Aorta (tissue), 5 donors: ENCODE measurements at places on chromosomes 2 and 18.

DNA sequence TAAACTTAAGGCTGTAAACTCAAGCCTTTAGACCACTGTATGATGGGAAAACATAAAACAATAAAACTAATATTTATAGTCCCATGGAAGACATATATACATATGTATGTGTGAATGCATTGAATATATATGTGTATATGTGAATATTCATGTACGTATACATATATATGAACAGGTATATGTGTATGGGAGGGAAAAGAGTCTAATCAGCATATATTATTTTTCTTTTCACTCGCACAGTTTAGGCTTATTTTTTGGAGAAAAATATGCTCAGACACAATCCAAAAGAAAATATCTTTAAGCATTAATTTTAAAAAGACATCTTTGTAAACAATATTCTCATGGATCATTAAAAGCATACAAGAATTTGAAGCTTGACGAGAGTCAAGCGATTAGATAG is 22.7 kb downstream of the COL4A4 start:
- no peak for DNase-seq

- DNase-seq, result no peak
Measured at GRCh38 chr2:188523919-188524318, 232.2 kb downstream of the GULP1 start.

DNA sequence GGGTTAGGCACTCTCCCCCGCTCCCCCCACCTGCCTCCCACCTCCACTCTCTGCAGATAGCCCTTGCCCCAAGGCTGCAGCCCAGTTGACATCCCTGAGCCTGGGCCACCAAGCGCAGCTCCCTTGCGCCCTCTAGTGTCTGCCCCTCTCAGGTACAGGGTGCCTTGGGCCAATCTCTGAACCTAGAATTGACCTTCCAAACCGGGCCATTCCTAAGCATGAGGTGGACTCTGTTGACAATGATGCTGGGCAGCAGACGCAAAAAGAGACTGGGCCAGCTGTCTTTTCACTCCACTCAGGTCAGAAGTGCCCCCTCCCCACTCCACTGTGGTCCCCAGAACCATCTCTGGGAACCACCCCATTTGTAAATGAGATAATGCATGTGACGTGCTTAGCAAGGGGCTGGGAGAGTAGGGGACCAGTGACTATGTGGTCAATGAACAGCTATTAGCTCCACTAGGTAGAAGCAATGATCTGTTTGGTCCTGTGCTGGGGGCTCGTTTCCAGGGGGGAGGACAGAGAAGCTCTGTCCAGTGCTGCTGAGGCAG is 43.3 kb upstream of the PLB1 start:
- DNase-seq, result peak; percentile 94

DNA sequence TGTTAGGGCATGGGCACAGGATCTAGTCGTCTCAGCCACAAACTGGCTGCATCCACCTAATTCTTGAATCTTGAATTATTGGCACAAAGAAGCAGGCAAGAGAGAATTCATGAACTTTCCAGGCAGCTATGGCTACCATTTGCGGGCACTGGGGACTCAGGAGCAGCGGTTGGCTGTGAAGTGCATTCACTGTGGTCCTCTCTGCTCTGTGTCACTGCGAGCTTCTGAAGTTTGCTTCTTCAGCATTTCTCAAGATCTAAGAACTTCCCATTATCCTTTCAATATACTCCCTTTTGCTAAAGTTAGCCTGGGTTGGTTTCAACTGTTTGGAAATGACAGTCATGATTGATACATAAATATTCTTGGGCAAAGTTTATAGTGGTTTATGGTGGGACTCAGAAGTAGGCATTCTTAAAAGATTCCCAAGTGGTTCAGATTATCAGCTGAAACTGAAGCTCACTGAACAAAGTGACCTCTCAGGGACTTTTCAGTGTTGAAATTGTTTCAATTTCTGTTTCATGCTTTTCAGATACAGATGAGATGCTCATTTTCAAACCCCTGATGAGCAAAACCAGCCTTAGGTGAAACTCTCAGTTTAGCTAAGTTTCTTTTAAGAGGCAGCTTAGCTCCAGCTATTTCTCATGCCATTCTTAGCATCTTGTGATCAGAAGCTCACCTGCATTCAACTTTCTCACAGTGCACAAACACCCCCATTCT is 1258.3 kb upstream of the GYPC start:
- no peak for DNase-seq

DNA sequence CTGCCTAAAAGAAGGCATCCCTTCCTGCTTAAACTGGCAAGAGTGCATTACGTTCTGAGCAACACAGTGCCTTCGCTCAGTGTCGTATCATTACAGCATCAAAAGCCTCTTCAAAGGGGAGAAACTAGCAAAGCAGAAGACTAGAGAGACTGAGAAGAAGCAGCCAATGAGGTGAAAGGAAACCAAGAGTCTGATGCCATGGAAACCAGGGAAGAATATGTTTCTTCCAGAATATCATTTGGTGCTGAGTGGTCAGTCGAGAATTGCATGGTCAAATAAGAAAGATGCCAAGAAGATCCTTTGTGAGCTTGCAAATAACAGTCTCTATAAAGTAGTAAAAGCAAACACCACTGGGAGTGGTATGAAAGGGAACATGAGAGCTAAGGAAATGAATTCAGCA is 312.1 kb upstream of the CHST9 start:
- no peak for DNase-seq

DNA sequence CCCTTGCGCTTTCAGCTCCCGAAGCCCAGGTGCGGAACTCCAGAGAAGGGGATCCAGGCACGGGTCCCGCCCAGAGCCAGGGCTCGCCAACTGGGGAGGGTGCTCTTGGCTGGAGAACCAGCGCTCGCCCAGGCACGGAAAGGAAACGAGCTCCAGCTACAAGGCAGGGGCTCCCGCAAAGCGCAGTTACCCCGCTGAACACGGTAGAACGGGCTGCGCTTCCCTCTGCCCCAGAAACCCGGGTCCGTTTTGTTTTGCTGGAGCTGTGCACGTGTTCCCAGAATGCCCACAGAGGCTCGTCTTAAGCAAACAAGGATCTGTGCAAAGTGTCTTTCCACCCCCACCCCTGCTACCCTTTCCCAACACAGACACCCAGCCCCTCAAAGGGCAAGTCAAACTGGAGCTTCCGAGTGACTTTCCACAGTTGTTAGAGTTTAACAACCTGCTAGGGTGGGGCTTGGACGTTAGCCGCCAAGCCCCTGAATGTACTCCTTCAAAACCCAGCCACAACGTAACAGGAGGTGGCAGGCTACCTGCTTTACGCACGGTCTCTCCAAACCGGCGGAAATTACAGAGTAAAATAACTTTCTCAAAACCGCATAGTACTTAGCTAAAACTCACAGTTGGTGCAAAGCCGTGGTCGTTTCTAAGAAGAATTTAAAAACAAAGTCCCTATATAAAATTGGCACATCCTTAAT is 775 bp downstream of the RNF125 start:
- peak; percentile 60 for DNase-seq

DNA sequence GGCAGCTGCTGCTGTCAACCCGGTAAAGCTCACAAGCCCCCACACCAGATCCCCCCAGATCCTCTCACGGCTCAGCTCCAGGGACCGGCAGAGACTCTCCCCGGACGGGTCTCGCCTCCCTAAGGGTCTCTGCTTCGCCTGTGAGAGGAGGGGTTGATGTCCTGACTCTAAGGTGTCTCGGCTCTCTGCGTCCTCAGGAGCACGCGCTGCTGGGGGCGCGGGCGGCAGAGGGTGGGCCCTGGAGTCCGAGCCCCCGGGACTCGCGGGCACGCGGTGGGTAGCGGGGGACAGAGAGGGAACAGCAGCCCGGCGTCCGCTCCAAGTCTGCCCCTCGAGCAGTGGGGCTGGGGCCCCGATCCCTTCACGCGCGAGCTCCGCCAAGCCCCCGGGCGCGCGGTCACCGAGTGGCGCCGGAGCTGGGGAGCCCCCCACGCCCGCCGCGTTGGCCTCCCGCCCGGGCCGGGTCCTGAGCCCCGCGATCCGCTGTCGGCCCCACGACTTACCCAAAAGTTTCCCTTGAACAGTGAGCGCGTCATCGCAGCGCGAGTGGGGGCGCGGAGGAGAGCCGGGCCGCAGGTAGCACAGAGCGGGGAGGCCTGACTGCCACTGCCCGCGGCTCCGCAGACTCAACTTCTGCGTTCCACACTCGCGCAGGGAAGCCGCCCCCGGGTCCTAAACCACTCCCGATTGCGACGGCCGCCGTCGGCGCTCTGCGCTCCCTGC is at the start of gene PSTPIP2:
Gene PSTPIP2 (minus strand): TSS at position 608 of the 723 bp plus-strand sequence. CDS start 72 bp downstream, at position 536.
- peak; percentile 87 for DNase-seq

- DNase-seq, result no peak
Measured at GRCh38 chr2:95670167-95670566, 78.4 kb downstream of the TRIM43 start.

- DNase-seq, result no peak
Measured at GRCh38 chr2:211373203-211373602, 816.8 kb downstream of the CPS1 start.

DNA sequence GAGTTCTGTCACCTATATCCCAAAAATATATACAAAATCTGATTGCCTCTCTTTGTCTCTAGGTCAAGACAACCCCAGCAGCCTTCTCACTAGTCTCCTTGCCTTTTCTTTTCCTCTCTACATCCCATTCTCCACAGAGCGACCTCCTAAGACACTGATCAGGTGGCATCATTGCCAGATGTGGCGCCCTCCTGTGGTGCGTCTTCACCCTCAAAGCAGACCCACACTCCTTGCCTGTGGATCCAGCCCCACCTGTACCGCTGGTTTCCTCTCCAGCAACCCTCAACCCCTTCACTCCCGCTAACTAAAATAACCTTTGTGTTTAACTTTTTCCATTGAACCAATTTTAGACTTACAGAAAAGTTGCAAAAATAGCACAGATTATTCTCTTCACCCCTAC is 273.3 kb downstream of the GLI2 start:
- DNase-seq, result no peak

GRCh38 chr2:174914853-174915760 is 90.1 kb downstream of the CHN1 start:
- DNase-seq, result peak; percentile 68

DNA sequence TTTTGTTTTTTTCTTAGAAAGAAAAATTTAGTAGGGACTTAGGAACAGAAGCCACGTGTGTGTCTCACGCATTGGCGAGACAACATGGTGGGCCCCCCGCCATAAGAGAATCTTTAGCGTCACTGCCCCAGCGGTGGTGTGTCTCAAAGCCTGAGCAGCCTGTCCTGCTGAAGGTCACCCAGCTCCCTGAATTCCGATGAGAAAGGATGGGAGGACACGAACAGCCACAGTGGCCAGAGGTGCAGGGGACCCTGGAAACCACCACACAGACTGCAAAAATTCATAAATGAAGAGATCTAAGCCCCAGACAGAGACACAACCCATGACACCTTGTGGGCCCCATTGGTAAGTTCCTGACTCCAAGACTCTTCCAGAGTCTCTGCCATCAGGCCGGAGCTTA is 266.1 kb upstream of the RAB6C start:
- DNase-seq, result no peak

GRCh38 chr2:179581605-179582004 is 279.8 kb downstream of the ZNF385B start:
- DNase-seq, result no peak

DNA sequence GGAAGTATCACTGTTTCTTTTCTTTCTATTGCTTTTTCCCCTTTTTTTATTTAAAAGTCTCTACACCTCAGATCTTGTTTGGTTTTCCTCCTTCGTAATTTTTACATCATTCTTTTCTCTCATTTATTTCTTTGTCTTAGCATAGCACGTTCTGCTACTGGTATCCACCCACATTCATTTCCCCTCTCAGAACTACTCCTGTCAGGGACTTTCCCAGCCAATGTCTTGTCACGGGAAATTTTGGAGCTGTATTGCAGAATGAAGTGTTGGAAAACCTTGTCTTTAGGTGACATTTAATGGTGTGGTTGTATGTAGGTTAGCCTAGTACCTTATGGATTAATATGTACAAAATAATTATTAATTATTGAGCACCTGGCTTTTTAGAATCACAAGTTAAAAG is 34.0 kb downstream of the TTLL4 start:
- DNase-seq, result no peak

DNA sequence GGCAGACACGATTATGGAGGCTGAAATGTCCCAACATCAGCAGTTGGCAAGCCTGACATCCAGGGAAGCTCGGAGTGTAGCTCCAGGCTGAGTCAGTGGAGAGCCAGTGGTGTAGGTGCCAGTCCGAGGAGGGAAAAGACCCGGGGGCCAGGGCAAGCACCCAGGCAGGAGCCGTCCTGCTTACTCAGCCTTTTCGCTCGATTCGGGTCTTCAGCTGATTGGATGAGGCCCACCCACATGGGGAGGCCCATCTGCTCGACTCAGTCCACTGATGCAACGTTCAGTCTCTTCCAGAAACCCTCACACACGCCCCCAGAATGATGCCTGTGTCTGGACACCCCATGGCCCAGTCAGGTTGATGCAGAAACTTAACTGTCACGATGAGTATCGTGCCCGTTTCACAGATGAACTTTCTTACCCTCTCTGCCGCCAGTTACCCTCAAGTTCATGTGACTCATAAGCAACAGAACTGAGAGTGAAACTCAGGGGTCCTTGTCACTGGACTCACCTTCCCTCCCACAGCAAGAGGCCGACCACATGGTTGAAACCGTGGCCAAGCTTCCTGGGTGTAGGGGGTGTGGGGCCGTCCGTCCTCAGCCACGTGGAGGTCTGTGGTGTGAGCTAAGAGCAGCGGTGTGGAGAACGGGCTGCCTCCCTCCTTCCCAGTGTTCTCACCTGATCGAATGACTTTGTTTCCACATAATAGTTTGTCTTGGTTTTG is 197.4 kb upstream of the HDAC4 start:
- DNase-seq, result peak; percentile 38

- DNase-seq, result no peak
Measured at GRCh38 chr18:22765896-22766295, 167.2 kb upstream of the RBBP8 start.

GRCh38 chr18:8322486-8322885 is 286.8 kb upstream of the RAB12 start:
- DNase-seq, result no peak

- no peak for DNase-seq
Measured at GRCh38 chr2:127179766-127180165, 40.3 kb downstream of the CYP27C1 start.

- no peak for DNase-seq
Measured at GRCh38 chr2:165114346-165114939, 89.4 kb downstream of the SCN3A start.

DNA sequence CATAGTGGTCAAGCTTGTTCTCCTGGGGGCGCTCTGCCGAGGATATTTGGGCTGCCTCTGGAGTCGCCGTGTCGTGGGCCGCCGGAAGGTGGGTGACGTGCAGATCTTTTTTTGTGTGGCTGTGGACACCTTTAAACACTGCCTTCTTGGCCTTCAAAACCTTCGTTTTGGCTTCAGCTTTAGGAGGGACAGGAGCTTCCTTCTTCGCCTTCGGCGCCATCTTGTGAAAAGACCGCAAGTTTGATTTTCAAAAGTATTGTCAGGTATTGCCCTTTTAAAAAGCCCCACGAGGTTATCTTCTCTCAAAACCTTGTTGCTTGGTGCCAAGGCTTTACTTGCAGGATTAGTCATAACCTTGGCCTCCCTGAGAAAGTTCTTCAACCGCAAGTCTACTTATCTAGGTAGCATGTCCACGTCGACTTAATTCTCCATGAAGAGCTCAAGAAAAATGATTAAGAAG is 20.8 kb downstream of the LAMA3 start:
- DNase-seq, result no peak

DNA sequence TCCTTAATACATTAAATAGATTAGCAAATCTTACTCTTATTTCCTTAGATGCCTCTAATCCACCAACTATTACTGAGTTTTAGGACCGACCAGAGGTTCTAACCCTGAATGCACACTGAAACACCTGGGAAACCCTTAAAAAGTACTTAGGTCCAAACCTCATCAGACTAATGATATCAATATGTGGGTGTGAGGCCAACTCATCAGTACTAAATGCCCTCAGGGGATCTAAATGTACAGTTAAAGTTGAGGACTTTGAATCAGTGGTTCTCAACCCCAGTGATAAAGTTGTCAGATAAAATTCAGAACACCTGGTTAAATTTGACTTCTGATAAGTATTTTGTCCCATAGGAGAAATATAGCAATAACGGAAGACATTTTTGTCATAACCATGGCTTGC is 20.9 kb downstream of the MMADHC start:
- DNase-seq, result no peak
